Activated naive CD8-positive, alpha-beta T cell treated with anti-CD3 and anti-CD28 coated beads, Interleukin-2, amount 10 ng/mL, durations not matched to agents 7 days and 5 days (primary cell): ENCODE measurements at places on chromosomes 4 and X. TPM values are rescaled to one million over a fixed set of nuclear protein-coding genes. Genes with fewer than 3 reads are reported as not detected.

- no peaks in the 10 kb centered on the region for H3K36me3 ChIP-seq
- no peak for DNase-seq
- no peaks in the 10 kb centered on the region for H3K4me1 ChIP-seq
- H3K27ac ChIP-seq, result no peak overlapping the region
Observed at GRCh38 chrX:10787264-10787663, 166.9 kb upstream of the MID1 start.

The SPATA4 gene
- not detected for total RNA-seq

DNA sequence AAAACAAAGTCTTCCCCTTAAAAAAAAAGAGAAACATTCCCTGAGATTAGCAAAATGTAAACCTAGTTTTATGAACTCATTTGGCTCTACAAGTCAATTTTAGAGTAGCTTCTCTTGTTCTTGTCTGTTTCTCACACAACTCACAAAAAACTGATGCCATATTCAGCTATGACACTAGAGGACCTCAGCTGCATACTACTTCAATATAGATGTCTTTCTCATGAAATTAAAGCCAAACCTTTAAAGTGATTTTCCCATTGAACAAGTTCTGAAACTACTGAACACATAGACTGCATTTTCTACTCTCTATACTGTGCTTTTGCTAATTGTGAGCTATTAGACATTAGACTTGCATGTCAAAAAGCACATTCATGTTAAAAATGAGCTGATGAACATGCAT, 49.8 kb downstream of the TBCK start:
- H3K4me1 ChIP-seq, result peaks cover 3% of the 10 kb centered on the region
- H3K27me3 ChIP-seq, result no peaks in the 10 kb centered on the region
- H3K36me3 ChIP-seq, result no peaks in the 10 kb centered on the region
- no peak overlapping the region for H3K27ac ChIP-seq

DNA sequence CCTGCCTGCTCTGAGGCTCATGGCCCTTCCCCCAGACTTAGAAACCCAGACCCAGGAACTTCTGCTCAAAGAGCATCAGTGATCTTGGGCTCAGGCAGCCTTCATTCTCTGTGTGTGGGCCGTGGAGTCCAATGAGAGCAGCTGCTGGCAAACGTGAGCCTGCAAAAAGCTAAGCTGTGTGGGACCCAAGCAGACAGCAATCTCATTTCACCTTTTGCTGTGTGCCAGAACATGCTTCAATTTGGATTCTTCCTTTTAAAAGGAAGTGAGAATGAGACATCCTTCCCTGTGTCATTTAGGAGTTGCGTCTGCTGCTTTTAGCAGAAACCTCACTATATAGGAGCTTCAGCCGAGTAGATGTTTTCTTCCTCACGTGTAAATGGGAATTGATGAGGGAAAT, 238.5 kb downstream of the EVC2 start:
- no peak overlapping the region for H3K4me3 ChIP-seq
- no peaks in the 10 kb centered on the region for H3K36me3 ChIP-seq
- DNase-seq, result no peak
- no peak overlapping the region for H3K27ac ChIP-seq
- H3K27me3 ChIP-seq, result no peaks in the 10 kb centered on the region
